MCF 10A (cell line): ENCODE measurements at places on chromosomes 2 and 18. TPM values are rescaled to one million over a fixed set of nuclear protein-coding genes. Genes with fewer than 3 reads are reported as not detected.

FABP1 gene
- not detected in 2 replicates for total RNA-seq

PPP1R1C gene
- not detected in 2 replicates for total RNA-seq

VWC2L gene
- not detected in 2 replicates for total RNA-seq

ARHGAP25 gene
- 0.93 TPM in 2 replicates for total RNA-seq

COL5A2 gene
- 7.4 and 9.3 TPM in 2 replicates for total RNA-seq

SKOR2 gene
- total RNA-seq: not detected in 2 replicates

NCKAP5 gene
- total RNA-seq: not detected in 2 replicates

AMER3 gene
- total RNA-seq: not detected in 2 replicates

LYG1 gene
- total RNA-seq: 0.42 and 1.2 TPM in 2 replicates

TANK gene
- 62.0 and 79.6 TPM in 2 replicates for total RNA-seq

RESP18 gene
- not detected in 2 replicates for total RNA-seq

OSR1 gene
- 0.61 and 1.3 TPM in 2 replicates for total RNA-seq

STAT4 gene
- 0.83 and 1.4 TPM in 2 replicates for total RNA-seq

OR6B2 gene
- total RNA-seq: not detected in 2 replicates

EXOC6B gene
- total RNA-seq: 24.7 and 34.7 TPM in 2 replicates

IL1R2 gene
- total RNA-seq: not detected in 2 replicates

ABCA12 gene
- total RNA-seq: 36.1 and 37.8 TPM in 2 replicates

PRSS56 gene
- not detected in 2 replicates for total RNA-seq

FBXO36 gene
- total RNA-seq: 2.2 and 3.6 TPM in 2 replicates

CFAP221 gene
- total RNA-seq: not detected in 2 replicates

SERPINB7 gene
- 2.6 and 3.0 TPM in 2 replicates for total RNA-seq

COX5B gene
- total RNA-seq: 272 and 284 TPM in 2 replicates

GALNT5 gene
- not detected in 2 replicates for total RNA-seq

CAVIN2 gene
- total RNA-seq: 14.7 and 16.4 TPM in 2 replicates

NEU2 gene
- not detected in 2 replicates for total RNA-seq

DYTN gene
- not detected in 2 replicates for total RNA-seq
